ENCODE measurements at places on chromosomes 4 and X.

GRCh38 chrX:109399831-109400230 is 82.1 kb downstream of the GUCY2F start:
- DNase-seq, result no peak

GRCh38 chrX:19334945-19335626 is 8.6 kb upstream of the PDHA1 start:
- DNase-seq, result peak; percentile 1

DNA sequence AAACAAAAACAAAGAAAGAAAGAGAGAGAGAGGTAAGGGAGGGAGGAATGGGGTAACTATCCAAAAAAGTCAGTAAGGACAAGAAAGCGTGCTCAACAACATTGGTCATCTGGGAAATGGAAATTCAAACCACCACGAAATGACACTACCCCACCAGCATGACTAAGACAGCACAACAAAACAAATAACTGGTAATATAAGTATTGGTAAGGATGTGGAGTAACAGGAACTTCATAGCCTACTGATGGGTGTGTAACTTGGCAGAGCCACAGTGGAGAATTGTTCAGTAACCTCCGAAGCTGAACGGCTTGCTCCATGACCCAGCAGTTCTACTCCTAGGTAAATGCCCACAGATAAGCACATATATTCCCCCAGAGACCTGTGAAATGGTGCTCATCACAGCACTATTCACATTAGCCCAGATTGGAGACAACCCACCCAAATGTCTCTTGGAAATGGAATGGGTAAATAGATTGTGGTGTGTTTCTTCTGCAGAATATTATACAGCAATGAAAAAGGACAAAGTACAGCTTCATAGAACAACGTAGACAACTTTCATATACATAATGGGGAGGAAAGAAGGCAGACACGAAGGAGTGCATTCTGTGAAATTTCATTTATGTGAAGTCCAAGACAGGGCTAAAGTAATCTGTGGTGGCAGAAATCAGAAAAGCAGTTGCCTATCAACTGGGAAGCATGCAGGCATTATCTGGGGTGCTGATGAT is 95.5 kb upstream of the ATP6AP2 start:
- no peak for DNase-seq

GRCh38 chrX:133370696-133371275 is 44.5 kb downstream of the GPC4 start:
- no peak for DNase-seq

- no peak for DNase-seq
Observed at GRCh38 chr4:178356725-178357124, 914.5 kb upstream of the AGA start.

DNA sequence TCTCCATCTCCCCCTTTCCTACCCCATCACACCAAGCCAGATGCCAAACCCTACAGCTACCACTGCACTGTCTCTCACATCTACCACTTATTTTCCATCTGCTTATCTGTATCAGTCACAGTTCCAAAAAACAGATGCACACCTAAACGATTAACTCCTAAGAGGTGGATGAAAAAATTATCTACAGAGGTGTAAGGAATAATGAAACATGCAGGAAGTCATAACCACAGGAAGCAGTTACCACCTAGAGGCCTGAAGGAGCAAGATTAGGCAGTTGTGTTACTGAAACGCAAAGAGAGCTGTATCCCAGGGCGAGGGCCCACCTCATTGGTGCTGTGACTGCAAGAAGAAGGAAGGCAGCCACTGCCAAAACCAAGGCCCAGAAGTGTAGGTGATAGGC is 87.8 kb upstream of the FAM241A start:
- no peak for DNase-seq

GRCh38 chr4:140109292-140109691 is 44.7 kb downstream of the MAML3 start:
- no peak for DNase-seq

DNA sequence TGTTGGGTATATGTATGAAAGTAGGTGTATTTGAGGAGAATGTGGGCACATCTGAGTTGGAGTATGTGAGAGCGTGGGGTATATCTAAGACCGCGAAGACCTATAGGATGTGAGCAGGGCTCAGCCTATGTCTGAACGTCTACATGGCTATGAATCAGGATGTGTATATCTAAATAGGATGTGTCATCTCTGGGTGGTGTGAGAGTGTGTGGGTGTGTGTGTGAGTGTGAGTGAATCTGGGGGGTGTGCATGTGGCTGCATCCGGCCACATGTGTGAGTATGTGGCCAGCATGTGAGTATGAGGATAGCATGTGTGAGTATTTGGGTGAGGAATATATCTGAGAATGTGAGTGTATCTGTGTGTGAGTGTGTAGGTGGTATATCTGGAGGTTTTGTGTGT is 7.7 kb downstream of the GPR173 start:
- DNase-seq, result no peak

GRCh38 chrX:129629837-129630236 is 24.9 kb downstream of the APLN start:
- DNase-seq, result no peak

DNA sequence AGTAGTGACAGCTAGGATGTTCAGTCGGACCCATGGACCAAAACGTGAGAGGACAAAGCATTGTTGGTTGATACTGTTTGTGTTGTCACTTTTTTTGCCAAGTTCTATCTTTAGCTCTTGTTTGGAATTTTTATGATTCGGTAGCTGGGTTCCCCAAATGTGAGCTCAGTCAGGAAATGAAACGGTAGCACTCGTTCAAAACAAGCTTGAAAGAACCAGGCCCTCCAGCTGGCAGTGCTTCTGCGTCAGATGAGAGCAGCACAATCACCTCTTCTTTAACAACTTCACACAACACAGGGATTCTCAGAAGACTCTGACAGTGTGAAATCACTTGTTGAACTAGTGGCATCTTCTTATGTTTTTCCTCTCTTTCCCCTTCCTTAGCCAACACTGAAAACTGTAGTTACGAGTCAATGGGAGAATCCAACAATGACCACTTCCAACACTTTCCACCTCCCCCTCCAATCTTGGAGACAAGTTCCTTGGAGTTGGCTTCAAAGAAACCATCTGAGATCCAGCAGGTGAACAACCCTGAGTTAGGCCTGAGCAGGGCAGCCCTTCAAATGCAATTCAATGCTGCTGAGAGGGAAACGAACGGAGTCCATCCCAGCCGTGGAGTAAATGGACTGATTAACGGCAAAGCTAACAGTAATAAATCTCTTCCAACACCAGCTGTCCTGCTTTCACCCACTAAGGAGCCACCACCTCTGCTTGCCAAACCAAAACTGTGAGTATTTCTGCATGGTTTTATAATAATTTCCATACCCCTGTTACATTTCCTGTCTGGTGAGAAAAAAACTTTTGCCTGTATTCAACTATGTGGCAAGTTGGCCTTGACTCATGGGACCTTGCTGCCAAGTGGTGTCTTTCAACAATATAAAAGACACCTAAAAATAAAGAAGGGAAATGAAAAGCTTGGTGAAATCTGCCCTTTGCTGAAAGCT is 214.6 kb downstream of the PALLD start:
- DNase-seq, result peak; percentile 79

- no peak for DNase-seq
Observed at GRCh38 chrX:136586386-136586785, 54.4 kb downstream of the VGLL1 start.

- DNase-seq, result no peak
Observed at GRCh38 chr4:4631150-4631549, 89.3 kb upstream of the STX18 start.

GRCh38 chr4:168449719-168450452 is 30.4 kb downstream of the DDX60L start:
- peak; percentile 57 for DNase-seq

DNA sequence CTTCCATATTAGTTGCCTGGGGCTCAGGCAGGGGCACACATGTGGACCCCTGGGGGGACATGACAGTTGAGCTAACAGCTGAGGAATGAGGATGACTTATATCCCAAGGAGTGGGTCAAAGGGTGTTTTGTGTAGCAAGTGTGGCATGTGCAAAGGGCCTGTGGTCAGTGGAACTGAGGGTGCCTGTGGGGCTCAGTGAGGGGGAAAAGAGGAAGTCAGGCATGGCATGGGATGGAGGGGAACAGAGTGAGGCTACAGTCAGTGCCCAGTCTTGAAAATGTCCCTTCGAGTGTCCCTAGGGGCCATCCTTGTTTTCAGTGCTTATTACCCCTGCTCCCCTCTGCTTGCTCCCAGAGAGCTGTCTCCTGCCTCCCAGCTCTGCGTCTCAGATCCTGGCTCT is 64.3 kb upstream of the CD99 start:
- DNase-seq, result no peak

DNA sequence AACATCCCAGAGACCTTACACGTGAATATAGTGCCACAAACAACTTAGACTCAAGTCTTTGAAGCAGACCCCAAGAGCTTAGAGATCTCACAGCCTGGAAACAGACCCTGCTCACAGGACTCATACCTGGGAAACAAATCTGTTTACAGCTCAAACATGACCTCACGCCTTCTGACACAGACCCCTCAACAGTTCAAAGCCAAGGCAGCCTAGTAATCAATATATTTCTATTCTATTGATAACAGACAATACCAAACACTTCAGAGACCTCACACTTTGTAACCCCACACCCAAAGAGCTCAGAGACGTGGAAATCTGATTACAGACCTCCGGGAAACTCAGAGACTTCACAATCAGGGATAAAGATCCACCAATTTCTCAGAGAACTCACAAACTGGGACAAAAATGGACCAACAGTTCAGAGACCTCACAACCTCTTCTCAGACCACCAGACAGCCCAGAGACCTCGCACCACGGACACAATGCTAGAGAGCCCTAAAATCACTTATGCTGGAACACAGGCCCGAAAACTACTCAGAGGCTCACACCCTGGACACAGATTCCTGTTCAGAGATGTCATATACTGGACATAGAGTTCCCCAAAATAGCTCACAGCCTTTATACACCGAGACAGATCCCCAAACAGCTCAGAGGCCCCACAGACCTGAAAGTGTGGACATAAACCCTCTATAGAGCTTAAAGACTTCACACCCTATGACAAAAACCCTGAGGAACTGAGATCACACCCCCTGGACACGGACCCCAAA is 14.8 kb downstream of the SUV39H1 start:
- no peak for DNase-seq

GRCh38 chr4:28921886-28922285 is 1798.3 kb upstream of the PCDH7 start:
- no peak for DNase-seq

DNA sequence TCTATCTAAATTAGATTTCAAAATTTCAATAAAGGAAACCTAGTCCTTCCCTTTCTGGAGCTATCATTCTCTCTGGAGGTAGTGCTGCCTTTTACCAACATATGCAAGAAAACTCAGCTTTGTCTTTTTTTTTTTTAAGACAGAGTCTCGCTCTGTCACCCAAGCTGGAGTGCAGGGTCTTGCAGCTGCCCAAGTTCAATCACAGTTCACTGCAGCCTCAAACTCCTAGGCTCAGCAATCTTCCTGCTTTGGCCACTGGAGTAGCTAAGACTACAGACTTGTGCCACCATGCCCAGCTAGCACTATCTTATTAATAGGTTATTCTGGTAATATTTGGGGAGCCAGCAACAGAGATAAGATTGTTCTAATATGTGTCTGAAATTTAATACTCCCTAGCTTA is 12.3 kb downstream of the AASDH start:
- no peak for DNase-seq

GRCh38 chr4:165209796-165210195 is 2.4 kb downstream of the KLHL2 start:
- DNase-seq, result no peak

DNA sequence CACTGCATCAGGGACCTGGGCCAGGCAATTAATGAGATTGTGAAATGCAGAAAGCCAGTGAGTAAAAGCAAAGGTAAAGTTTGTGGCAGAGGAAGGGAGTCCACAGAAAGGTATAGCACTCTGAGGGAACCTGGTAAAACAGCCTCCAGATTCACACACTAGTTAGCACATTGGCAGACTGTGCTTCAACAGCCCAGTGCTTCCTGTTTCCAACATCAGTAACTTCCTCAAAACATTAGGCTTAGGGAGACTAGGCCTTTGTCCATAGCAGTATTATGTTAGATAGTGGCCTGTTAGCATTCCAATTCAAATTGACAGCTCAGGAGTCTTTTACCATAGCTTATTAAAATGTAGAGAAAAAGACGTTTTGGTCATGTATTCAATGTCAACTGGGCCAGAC is 582.6 kb upstream of the ACTRT1 start:
- no peak for DNase-seq

GRCh38 chrX:103549916-103550315 is 30.6 kb upstream of the RAB40A start:
- no peak for DNase-seq

DNA sequence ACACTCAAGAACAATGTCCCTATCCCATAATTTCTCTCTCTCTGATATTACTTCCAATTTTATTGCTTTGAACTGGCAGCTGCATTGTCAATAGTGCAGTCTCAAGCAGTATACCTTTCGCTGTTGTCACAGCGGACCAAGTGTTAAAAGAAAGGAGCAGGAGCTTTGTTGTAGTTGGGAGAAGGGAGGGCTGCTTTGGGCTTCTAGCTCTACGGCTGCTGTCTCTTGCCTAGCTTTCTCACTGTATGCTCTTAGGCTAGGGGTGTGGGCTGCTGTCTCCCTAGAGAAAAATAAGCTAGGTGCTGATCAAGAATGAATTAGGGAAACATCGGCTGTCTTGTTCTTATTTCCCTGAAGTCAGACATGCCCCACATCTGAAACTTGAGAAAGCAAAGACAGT is 52.5 kb downstream of the TRPC5OS start:
- DNase-seq, result no peak

DNA sequence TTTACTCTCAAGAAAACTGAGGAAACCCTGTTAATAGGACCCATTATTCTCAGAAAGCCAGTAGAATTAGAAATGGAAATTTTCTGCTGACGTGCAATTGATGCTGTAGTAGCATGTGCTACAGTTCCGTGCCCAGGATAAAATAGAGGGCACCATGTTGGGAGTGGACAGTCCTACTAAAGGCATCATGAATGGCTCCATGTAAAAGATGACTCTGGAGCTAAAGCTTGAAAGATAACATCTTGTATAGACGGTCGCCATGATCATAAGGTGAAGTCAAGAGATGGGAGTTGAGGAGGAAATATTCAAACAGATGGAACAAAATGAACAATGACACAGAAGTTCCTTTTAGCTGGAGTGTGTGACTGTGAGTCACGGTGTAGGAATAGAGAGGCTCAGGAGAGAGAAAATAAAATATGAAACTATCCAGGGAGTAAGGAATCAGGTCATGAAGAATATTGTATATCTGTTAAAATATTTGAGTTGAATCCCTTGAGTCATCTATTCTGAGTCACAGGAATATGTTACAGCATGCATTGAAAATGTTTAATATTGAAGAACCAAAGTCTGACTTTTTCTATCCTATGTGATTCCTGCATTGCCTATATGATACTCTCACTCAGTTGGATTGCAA is 31.8 kb downstream of the ANXA10 start:
- peak; percentile 93 for DNase-seq

GRCh38 chr4:112944006-112944405 is 105.4 kb upstream of the ANK2 start:
- no peak for DNase-seq
